RPMI8226 (cell line): ENCODE measurements at places on chromosomes 6 and 20.

DNA sequence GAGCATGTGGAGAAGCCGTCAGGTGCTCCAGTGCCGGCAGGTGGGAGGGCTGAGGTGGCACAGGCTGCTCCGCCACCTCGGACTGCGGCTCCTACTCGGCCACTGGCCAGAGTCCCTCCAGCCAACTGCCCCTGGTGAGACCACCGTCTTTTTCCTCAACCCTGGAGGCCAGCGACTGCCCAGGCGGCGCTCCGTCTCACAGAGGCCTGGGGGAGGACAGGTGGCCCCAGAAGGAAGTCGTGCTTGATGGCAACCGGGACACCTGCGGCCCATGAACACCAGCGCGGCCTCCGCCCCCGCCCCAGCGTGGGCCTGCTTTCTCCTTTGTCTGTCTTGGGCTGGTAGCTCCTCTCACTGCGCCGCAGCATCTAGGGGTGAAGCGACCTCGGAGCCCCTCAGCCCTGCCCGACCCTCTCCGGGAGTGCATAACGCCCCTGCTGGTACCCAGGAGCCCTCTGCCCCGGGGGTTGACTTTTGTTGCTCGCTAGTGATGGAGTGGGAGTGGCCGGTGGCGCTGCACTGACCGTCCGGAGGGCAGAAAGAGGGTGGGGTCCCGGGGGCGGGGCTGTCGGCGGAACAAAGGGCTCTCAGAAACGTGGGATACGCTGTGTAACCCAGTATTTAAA lies 706 bp upstream of the TUBB2B start:
- DNase-seq = peak; percentile 89

DNA sequence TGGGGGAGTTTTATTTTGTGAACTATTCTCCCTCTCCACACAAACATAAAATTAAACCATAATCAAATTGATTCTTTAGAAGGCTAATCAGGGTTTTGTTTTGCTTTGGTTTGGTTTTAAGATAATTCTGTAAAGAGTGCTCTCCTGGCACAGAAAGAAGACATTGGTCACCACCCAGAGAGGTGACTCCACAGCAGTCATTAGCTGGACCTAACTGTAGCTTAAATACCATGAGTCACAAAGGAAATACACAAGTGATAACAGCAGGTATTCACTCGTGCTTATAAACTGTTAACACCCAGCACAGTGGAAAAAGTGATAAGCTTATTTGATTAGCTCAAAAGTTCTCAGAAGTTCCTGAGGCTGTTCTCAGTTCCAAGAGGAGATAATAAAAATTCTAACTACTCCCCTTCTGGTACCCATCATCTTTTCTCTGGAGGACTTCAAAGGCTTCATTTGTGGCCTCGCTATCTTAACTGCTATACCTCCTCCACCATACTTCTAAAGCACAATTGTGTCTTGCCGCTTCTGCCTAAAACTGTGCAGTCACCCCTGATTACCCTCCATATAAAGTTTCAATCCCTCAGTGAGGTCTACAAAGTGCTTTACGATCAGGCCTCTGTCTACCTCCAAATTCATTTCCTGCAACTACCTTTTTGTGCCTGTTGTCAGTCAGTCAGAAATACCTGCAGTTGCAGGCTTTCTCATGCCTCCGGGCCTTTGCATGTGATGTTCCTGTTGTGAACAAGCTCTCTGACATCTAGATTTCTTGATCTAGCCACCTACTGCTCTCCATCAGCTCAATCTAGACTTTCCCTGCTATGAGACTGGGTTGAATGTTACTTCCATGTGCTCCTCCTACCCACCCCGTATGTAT lies 201.1 kb downstream of the SAMD5 start:
- DNase-seq = no peak

DNA sequence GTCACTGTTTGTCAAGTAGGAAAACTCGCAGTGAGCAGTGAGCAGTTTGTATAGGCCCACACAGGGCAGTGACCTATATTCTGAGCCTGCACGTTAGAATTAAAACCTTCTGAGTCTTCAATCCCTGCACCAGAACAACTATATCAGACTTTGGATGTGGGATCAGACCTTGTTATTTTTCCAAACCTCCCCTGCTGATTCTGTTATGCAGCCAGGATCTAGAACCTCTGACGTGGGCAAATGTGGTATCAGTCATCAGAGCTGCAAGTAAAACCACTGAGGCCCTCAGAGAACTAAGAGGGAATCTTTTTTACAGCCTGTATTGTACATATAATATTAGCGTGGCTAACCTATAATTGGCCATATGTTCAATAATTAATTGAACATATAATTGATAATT lies 32.0 kb upstream of the AKAP7 start:
- DNase-seq = no peak

DNA sequence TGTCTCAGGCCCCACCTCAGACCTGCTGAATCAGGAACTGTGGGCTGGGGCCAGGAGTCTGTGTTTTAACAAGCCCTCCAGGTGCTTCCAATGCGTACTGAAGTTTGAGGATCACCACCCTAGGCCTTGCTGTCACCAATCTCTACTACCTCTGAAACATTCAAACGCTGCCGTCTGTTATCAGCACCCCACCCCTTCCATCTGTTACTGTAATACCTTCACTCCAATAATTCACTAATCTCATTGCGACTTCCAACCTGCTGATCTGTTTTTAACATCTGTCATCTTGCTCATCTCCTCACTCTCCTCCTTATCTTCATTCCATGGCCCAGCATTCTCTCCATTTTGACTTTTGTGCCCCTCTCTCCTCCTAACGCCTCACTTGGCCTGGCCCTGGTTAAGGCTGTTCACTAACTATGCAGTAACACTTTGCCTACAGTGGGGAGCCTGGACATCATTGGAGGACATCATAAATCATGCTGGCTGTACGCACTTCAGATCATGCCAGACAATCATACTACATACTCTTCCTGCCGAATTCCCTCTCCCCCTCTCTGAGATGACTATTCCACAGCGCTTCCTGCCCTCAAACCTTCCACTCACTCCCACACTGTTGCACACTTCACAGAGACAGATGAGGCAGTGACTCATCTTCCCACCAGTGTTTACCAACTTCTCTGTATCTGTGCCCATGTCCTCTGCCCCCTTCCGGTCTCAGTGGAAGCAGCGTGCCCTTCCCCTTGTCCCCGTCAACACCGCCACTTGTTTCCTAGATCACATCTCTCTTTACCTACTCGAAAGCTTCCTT lies 3.0 kb upstream of the GUCA1B start:
- DNase-seq = no peak

DNA sequence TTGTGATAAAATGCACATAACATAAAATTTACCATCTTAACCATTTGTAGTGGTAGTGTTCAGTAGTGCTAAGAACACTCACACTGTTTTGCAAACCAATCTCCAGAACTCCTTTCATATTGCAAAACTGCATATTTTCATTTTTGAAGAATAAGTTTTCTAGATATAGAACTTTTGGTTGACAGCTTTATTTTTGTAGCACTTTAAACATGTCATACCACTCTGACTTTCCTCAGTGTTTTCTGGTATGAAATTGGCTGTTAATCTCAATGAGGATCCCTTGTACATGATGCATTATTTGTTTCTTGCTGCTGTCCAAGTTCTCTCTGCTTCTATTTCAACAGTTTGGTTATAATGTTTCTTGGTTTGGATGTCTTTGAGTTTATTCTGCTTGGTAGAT lies 45.1 kb upstream of the MICB start:
- no peak for DNase-seq

- DNase-seq = no peak
Measured at GRCh38 chr6:139303185-139303584, 11.4 kb upstream of the TXLNB start.

GRCh38 chr20:50130995-50131394 lies 18.0 kb upstream of the UBE2V1 start:
- DNase-seq = no peak

- DNase-seq = no peak
Measured at GRCh38 chr6:33439956-33440648, 14.3 kb upstream of the ZBTB9 start.

- no peak for DNase-seq
Measured at GRCh38 chr6:9485992-9486391, 928.9 kb downstream of the TFAP2A start.

DNA sequence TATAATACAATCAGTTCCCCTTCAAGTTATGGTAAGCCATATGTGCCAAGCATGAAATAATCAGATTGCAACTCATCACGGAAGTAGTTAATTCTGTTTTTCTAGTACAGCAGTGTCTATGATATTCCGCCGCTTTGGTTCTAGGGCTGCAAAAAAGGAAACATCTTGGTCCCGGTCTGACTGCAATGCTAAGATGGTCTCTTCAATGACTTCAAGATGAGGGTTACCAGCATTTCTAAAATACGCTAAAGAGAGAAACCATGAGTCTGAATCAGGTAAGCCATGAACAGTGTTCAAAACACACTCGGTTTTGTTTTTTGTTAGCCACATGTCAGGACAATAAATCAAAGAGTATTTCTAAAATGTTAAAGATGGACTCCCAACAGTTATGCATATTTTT lies 3.2 kb upstream of the ANKRD60 start:
- DNase-seq = no peak

GRCh38 chr6:130715058-130715457 lies 112.1 kb upstream of the SMLR1 start:
- DNase-seq = no peak

GRCh38 chr20:25005661-25006060 lies 13.1 kb upstream of the APMAP start:
- DNase-seq = no peak

DNA sequence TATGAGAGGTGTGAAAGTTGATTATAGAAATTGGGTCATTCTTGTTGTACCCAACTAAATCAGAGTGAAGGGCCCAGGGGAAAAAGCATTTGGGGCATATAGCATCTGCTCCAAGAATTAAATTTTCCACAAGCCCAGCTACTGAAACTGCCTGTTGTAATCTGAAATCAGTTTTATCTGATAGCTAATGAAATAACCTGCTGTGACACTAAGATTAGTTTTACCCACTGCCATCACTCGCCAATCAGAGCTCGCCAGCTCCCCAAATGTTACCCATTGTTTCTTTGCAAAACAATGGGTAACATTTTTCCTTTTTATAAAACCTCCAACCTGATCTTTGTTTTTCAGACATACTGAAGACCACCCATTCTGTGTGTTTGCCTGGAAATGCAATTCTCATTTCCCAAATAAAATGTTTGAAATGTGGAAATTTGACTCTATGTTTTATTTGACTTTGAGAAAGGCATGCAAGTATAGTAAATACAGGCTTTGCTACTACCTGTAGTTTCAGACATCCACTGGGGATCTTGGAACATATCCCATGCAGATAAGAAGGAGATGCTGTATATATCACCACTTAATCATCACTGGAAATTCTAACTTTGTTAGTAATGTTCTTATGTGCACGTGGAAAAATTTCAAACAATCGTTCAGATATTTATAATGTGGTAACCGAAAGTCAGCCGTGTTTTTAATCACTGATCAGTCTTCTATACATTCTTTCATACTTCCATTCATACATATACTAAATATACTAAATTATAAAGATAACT lies 6.3 kb upstream of the AHI1 start:
- DNase-seq = no peak

DNA sequence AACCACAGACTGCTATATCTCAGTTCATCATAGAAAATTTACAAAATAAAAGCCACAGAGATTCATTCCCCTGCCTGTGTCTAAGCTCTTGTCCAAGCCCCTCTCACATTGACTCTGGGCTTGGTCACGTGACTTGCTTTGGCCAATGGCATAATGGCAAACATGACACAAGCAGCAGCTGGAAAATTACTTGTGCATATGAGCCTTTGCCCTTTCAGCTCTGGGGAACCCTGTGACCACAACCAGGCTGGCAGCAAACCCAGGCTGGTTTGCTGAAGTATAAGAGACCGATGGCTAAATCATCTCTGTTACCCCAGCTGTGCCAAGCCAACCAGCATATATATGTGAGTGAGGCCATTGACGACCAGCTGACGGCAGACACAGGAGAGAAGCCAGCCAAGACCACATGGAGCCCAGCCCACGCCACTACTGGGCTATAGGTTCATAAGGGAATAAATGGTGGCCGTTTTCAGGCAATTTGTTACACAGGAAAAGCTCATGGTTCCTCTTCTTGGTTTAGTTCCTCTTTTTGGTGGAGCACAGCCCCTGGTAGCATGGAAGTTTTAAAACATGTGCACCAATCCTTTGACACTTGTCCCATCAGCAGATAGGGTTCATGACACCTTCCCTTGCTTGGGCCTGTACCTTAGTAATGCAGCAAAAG lies 31.8 kb upstream of the RSPO4 start:
- DNase-seq = peak; percentile 85

DNA sequence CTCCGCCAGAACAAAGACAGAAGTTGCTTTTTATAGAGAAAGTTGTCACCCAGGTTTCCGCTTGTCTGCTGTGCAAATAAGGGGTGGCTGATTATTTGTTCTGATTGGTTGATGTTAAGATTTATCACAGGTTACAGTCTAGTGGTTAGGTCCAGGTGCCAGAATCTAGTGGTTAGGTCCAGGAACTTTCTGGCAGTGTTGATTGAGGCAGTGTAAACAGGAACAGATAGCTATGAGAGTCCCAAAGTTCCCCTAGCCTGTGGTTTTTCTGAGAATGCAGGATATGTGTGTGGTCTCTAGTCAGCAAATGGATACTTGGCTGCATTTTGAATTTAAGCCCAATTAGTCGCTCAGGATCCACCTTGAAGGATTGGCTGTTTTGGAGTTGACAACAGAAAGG lies 148.0 kb downstream of the TMEM200A start:
- DNase-seq = peak; percentile 4

- no peak for DNase-seq
Measured at GRCh38 chr6:6697620-6698019, 109.1 kb downstream of the LY86 start.

DNA sequence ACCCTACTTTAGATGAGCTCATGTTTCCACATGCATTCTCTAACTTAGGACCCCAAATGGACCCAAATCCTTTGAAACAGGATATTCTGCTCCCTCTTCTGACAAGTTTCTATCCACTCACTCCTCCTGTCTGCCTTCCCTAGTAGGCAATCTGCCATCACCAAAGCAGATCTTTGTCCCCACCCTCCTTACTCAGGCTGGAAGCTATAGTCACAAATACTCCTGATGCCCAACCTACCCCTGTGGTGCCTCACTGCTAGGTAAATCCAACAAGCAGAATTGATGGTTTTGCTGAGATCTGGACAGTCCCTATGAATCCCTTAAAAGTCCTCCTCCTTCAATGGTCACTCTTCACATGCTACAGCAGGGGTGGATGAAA lies 21.7 kb downstream of the ELOVL5 start:
- no peak for DNase-seq

GRCh38 chr6:15026832-15027231 lies 219.0 kb upstream of the JARID2 start:
- DNase-seq = no peak

DNA sequence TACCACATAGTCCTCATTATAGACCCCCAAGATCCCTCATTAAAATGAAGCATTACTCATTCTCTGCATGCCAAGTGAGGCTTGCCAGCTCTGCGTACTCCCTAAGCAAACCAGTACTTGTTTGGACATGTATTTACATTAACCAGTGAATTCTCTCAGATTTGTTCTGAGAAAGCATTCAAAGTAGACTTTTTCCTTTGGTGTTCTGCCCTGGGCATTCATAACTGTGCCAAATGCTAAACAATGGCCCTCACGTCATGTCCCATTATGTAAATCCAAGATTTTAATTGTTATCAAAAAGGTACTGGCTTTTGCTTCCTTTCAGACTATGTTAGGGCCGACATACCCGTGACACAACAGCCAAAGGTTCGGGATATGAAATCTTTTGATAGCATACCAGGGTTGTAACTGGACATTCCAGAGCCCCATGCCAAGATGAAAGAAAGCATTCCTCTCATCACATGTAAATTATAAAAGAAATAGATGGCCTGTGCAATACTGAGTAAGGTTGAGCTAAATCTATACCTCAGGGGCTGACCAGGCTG lies 164.2 kb downstream of the ADAT2 start:
- DNase-seq = no peak

- no peak for DNase-seq
Measured at GRCh38 chr6:49713346-49713745, at the start of gene CRISP2. CRISP2 (minus strand) TSS chr6:49713543; CDS start chr6:49709196, 4,347 bp downstream.

GRCh38 chr20:361561-361960 lies 14.7 kb downstream of the NRSN2 start:
- DNase-seq = no peak
